Stimulated activated CD8-positive, alpha-beta memory T cell treated with anti-CD3 and anti-CD28 coated beads, Interleukin-4, amount 100 ng/mL, for 4 hours (primary cell): ENCODE measurements at places on chromosomes 7 and 10.
A peak's percentile ranks its signal among the peaks of the same experiment; 100 is the strongest.

DNA sequence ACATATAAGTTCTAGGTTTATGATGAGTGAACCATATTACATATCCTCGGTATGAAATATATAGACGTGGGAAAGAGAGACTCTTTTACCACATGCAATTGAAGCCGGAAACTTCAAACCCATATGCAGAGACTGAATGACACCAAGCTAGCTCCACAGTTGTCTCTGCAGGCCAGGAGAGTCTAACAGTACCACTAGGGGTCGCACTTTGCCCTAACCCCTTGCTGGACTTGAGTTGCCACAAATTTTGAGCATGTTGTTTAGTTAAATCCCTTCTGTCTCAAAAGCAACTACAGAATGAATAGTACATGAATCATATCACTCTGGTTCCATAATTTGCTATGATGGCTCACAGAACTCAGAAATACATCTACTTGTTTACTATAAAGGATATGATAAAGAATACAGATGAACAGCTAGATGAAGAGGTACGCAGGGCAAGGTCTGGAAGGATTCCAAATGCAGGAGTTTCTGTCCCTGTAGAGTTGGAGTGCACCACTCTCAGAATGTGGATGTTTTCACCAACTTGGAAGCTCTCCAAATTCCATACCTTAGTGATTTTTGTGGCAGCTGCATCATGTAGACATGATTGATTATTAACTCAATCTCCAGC is 112.4 kb upstream of the YAE1 start:
- DNase-seq, result peak; percentile 1

DNA sequence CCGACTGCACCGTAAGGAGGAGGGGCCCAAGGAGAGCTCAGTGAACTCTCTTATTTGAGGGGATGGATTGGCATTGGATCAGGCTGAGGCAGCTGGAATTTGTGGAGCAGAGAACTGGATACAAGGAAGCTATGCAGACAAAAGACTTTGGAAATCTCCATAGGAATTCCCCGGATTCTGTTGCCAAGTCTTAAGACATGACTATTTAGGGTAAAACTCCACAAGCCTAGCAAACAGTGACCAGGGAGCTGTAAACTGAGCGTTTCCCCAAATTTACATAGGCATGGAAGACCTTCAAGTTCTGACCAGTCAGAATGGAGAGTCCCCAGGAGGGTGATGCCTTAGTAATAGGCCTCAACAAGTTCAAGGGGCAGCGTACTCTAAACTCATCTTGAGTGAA is 82.5 kb upstream of the PCBD1 start:
- DNase-seq, result no peak

DNA sequence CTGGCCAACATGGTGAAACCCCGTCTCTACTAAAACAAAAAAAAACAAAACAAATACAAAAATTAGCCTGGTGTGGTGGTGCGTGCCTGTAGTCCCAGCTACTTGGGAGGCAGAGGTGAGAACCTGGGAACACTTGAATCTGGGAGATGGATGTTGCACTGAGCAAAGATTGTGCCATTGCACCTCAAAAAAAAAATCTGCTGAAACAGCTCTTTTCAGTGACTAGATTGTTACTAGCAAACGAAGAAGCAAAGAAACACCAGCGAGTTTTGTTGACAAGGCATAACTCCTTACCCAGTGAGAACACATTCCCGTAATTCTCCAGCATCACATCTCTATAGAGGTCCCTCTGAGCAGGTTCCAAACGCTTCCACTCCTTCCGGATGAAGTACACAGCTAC is 6.7 kb downstream of the ZNF3 start:
- DNase-seq, result no peak

DNA sequence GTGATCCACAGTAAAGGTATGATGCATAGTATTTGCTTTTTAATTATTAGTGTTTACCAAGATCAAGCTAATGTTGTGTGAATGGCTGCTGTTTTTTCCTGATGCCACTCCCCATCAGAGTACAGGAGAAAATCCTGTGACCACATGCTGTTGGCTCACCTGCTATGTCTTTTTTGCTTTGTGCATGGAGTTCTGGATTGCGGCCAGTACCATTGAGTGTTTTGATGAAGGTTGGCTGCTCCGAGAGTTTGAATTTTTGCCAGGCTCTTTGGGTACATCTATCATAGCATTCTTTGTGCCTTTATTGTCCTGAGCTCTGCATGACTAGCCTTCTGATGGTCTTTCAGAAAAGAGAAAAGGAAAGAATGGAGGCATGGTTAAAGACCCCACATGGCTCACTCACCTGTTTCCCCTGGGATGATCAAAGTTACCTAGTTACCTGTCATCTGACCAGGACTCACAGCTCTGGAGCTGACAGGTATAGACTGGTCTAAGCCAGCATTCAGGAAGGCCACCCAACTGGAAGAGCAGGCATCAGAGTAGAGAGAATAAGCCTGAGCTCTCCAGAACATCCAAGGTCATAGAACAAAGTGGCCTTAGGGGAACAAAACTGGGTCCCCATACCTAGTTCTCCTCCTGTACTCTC is 11.8 kb upstream of the SGPL1 start:
- DNase-seq, result no peak

DNA sequence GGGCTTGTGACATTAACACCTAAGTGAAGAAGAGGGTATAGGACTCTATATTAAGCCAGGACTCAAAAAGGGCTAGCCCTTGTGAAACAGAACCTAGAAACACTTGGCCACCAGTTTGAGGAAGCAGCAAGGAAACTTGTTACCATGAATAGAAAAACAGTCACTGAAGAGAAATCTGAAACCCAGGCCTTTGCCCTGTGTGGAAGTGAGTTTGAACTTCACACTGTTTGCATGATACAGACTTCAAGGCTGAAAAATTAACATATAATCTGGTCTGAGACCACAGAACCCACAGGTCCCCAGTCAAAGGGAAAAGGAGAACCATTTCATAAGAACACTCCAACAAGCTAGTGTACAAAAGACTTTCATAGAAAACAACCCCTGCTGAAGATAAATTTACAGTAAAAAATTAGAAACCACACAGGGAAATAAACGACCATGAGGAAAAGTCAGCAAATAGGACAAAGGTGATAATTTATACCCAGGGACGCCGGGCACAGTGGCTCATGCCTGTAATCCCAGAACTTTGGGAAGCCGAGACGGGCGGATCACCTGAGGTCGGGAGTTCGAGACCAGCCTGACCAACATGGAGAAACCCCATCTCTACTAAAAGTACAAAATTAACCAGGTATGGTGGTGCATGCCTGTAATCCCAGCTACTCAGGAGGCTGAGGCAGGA is 76.1 kb downstream of the SKIDA1 start:
- no peak for DNase-seq

DNA sequence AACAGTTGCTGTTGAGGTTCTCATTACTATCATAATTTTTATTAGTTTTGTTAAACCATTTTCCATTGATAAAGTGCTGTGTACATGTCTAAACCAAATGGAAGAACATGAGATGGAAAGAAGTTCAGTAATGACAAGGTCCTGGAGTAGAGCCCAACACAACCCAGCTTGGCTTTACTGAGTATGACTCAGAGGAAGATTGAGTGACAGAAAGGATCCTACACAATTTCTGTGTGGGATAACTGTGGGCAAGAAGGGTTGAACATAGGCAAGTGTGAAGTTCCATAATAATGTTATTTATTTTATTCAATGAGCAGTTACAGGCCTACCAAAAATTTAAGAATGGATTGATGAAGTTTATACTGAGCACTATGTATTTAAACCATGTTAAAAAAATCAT is 15.9 kb downstream of the PRKG1 start:
- DNase-seq, result no peak

DNA sequence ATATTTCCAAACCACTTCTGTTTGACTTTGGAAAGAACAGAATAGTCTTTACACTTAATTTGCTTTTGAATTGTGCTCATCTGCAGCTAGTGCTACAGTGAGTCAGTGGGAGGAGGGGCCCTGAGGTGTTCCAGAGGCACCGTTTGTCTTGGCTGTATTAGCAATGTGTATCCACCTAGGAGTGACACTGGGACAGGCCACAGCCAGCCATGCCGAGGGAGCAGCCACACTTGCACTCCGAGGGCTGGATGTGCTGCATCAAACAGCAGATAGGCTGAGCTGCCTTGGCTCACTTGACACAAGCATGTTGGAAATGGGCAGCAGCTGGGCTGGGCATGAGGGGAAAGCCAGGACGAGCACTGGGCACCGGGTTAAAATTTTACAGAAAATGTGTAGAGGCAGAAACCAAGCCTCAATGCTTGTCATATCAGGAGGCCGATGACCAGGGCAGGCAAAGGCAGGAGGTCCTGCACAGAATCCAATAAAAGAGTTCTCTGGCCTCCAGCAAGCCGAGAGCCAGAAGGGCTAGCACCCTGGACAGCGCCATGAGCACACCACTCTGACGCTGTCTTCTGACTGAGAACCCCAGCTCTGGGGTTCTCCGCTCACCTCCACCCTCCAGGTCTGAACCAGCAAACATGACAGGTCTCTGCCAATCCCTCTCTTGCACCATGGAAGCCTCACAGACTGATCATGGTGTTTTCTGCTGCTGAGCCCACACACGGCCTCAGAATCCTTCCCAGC is 163.3 kb downstream of the GRID1 start:
- DNase-seq, result no peak

DNA sequence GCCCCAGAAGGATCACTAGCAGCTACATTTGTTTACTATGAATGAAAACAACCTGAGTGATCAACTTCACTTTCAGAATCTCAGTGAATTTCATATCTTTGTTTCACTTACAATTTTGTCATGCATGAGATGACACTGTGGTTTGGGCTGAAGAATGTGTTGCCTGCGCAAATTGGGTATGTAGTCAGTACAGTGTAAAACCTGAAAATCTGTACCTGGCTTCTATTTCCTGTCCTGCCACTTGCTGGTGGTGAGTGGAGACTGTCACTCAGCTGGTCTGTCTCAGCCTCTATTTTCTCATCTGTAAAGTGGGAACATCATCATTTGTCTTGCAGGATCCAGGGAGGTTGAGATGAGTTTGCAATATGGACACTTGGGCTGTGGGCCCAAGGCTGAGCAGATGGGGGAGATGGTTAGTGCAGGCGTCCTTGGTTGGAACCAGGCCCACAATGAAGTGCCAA is 118.0 kb downstream of the WDFY4 start:
- no peak for DNase-seq

DNA sequence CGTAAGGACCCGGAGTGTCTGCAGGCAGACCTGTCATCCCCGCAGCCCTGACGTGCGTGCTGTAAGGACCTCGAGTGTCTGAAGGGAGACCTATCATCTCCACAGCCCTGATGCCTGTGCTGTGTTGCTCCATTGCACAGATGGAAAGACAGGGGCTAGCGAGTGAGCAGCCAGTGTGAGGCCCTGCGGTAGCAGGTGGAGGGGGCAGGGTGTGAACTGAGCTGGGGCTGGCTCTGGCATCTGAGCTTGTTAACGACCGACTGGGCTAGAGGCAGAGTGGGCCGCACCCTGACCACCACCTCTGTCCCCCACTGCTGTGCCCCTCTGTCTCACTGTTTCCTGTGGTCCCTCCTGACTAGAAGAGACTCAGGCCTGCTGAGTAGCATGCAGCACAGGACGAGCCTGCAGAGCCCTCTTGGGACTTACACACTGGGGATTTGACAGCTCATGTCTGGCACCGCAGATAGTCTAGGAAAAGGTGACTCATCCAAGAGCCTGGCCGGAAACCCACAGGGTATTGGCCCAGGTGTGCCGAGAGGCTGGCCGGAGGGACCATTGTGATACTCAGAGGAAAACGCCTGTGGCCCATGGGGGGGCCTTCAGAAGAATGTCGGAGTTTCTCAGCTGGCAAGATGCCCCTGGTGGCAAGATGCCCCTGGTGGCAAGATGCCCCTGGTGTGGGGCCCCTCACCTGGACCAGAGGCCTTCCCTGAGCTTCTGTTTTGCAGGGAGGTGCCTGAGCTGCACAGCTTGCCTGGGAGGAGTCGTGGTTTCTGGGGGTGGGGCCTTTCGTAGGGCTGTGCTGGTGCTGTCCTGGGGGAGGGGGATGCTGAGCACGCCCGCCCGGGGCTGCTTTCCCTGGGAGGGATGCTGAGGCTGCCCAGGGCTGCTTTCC is 34.3 kb downstream of the INPP5A start:
- DNase-seq, result no peak

DNA sequence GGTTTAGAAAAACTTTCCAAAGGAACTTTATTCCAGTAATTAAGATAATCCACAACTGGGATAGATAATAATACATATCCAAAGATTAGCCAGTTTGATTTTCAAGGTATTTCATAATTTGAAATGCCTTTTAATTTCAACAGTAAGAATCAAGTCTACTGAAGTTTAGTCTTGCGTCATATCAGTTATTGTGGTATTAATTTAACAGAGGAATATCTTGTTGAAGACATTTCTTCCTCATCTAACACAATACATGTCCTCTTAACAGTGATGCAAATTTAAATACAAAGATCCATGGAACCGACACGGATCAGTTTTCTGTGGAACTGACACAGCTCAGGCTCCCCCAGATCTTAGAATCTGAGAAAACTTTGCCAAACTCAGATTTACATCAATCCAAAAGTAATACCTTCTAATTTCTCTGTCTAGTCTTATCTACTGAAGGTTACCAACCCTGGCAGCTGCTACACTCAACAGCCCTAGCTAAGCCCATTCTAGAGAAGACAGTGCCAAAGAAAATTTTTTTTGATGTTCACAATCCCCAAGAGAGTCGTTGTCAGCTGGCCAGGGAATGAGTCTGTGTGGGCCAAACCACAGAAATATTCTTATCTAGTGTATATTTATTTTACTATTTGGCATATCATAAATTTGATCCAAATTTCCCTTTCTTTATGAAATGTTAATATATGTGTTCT is 365.2 kb upstream of the MEOX2 start:
- DNase-seq, result no peak

DNA sequence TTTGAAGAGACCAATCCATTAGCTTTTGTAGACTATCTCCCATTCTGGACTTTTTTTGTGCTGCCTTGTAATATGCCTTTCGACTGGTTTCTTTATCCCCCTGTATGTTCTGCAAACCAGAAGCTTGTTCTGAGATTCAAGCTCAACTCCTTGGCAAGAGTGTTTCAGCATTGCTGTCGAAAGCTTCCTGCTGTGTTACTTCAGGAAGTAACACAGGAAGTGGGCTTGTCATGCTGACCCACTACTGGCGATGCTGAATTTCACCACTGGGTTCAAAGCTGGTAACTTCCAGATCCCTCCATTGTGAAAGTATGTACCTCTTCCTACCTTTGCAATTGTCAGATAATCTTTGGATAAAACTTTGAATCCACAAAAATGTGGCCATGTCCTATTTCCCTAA is 57.9 kb upstream of the INSYN2A start:
- no peak for DNase-seq

DNA sequence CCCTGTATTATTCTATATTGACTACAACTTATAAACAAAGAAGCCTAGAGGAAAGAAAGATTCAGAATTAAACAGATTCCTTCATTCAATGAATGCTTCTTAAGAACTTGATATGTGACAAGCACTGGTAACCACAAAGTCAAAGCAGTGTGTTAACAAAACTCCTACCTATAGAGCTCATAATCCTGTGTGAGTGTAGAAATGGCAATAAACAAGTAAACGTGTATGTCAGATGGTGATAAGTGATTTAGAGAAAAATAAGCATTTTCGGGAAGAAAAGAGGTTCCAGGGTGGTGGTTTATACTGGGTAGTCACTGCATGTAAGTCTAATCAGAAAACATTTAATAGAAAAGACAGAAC is 141.3 kb downstream of the JMJD1C start:
- no peak for DNase-seq
